ENCODE measurements at places on chromosomes 6 and 20.
A peak's percentile ranks its signal among the peaks of the same experiment; 100 is the strongest.

DNA sequence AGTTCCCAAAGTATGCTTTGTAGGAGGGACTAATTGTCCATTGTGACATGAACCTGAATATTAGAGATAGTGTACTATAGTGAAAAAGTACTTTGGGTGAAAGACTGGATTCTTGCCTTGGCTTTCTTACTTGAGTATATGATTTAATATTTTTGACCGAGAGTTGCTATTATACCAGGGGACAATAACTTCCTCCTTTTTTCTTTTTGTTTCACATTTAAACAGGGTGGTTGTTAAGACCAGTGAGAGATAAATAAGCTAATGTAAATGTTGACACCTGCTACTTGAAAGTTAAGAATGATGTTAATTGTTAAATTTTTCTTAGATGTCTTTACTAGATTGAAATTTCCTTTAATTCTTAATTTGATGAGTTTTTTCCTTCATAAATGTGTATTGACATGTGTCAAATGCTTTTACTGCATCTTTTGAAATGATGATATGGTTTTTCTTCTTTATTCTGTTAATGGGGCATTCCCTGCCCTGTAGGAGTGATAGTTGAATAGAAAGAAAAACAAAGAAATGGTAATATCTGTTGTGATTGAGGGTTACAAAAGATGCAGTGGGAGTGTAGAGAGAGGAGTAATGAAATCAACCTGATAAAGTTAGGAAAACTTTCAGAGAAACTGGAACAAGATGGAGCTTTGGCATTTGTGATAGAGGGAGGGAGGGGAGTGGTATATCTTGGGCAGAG, 48.4 kb downstream of the ZFAND3 start:
- no peak for DNase-seq

GRCh38 chr6:22754061-22754460, 184.7 kb downstream of the HDGFL1 start:
- DNase-seq, result no peak

- DNase-seq, result no peak
Measured at GRCh38 chr6:133957780-133958242, 4.8 kb downstream of the TBPL1 start.

DNA sequence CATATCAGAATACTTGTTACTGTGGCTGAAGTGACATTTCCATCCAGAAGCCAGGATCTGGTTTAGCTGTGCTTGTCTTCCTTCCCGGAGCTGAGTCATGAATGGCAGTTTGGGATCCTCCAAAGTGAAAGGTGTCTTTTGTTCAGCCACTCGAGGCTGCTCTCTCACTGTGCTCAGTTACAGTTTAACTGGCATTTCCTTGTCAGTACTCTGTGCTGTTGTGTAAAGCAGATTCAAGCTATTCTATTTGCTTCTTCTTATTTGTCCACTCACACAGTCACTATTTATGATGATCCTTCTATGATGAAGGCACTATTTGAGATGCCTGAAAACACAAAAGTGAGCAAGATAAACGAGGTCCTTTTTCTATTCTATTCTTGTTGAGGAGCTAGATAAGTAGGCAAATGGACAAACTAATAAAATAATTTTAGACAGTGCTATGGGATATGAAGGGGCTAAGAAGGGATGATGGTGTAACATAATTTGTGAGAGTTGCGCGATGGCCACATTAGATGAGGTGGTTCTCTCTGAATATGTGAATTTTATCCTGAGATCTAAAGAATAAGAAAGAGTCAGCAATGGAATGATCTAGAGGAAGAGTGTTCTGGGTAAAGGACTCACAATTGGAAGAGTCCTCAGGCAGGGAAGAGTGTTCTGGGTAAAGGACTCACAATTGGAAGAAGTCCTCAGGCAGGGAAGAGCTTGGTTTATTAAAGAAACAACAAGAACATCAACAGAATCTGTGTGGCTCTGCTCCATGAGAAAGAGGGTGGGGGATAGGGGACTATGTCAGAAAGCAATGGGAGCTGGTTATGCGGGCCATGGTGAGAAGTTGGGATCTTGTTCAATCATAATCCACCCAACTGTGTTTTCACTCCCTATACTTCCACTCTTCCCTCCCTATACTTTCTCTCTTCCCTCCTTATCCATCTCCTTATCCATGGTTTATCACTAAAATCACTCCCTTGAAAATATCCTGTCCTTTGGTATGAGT, 40.1 kb downstream of the CYP24A1 start:
- DNase-seq, result no peak

- DNase-seq, result no peak
Measured at GRCh38 chr6:90021711-90022110, 127.4 kb downstream of the GJA10 start.

GRCh38 chr6:36822506-36823269, 16.6 kb downstream of the CPNE5 start:
- no peak for DNase-seq

DNA sequence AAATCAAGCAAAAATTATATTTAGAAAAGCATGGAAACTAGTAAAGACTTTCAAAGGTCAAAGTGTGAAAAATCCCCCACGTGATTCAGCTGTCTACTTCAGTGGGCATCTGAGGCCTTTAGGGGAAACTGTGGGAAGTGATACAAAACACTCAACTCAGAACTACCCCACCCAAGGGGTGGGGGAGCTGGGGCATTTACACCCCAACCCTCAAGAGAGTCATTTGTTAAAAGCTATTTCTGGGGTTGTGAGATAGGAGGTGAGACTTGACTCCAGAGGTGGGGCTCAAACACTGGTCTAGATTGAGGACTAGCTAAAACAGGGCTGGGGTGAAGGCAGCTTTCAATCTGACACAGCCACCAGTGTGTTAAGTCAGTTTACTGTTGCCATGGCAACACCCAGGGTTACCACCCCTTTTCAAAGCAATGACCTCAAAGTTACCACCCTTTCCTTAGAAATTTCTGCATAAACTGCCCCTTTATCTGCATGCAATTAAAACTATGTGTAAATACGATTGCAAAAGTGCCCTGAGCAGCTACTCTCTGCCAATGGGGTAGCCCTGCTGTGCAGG, 9.9 kb upstream of the GTSF1L start:
- DNase-seq, result peak; percentile 28

GRCh38 chr6:6610031-6610591, 21.6 kb downstream of the LY86 start:
- no peak for DNase-seq

GRCh38 chr6:93036835-93037234, 382.5 kb downstream of the EPHA7 start:
- DNase-seq, result peak; percentile 4

DNA sequence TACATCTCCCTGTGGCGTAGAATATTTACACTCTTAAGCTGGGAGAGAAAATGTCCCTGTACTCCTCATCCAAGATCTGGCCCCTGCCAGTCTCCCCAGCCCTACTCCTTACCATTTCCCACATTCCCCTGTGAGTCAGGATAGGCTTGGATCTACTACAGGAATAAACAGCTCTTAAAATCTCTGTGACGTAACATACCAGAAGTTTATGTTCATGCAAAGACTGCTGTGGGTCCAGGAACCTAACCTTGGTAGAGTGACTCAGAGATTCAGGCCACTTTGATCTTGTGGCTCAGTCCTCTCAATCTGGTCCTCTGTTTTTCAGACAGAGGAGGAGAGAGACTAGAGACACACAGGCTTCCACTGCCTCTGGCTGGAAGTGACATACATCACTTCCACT, 38.5 kb upstream of the GPR6 start:
- no peak for DNase-seq

- no peak for DNase-seq
Measured at GRCh38 chr6:64703922-64704321, 1003.1 kb downstream of the EYS start.

GRCh38 chr6:43500921-43501320, 9.2 kb downstream of the LRRC73 start:
- DNase-seq, result no peak

DNA sequence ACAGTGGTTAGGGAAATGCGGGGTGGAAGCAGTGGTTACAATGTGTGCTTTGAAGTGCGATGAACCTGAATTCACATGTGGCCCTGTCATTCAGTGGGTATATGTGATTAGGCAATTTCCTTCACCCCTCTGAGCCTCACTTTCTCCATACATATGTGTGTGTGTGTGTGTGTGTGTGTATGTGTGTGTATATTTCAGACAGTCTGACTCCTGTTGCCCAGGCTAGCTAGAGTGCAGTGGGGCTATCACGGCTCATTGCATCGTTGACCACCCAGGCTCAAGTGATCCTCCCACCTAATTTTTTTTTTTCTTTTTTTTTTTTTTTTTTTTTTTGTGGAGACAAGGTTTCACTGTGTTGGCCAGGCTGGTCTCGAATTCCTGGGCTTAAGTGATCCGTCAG, 6.3 kb downstream of the PPP1R14C start:
- DNase-seq, result no peak

DNA sequence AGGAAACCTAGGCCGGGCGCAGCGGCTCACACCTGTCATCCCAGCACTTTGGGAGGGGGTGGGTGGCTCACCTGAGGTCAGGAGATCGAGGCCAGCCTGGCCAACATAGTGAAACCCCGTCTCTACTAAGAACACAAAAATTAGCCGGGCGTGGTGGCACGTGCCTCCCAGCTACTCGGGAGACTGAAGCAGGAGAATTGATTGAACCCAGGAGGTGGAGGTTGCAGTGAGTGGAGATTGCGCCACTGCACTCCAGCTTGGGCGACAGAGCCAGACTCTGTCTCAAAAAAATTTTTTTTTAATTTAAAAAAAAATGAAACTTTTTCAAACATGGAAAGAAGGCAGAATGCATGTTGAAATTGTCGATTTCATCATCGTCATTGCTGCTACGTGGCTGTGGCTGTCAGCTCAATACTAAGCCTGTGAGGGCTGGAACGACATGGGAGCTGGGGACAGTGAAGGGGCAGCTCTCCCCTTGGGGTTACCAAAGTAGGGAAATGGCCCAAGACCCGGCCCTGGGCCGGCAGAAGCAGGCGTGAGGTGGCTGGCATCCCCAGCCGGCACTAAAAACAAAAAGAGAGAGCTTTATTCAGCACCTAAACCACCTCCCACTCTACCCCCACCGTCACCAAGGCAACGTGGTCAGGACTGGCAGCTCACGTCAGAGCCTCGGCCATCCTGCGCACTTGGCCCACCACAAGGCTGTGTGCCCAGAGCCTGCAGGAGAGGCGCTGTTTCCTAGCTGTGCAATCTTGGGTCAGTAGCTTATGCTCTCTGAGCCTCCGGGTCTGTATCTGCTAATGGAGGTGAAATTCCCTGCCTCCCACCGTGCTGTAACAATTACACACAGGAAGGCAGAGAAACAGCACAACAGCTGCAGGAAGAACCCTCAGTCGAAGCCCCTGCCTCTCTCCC, 30.8 kb downstream of the AGPAT4 start:
- DNase-seq, result no peak

Data from RKO (cell line).